H1 (cell line): ENCODE measurements at places on chromosomes 7 and 10.

DNA sequence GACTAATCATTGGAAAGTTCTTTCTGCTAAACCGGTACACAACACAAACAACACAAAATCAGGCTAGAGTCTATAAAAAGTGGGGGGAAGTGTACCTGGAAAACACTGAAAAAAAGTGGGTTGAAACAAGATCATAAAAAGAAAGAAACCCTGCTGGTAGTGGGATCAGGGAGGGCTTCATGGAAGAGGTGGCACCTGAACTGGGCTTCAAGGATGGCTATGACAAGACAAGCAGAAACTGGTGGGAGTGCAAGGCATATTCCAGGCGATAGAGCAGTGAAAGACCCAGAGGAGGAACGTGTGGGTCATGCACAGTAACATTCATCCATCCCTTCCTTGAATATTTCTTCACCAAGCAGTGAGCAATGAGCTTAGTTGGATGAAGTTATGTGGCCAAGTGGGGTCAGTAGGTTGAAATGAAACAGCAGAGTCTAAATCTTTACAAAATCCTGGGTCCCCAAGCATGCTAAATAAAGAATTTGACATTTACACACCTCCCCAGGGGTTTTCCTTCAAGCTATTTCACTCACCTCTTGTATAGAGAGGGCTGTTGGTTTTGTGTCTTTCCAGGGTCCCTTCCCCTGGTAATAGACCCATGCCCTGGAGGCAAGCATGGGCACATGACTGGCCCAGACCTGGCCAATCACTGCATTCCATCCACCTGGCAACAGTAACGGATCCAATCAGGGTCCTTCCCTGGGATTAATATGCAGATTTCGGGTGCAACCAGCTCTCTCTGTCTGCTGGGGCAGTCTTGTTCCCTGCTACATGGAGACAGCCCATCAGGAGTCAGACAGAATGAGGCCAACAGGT is 38.2 kb downstream of the SPOCK2 start:
- no peak overlapping the region for H3K4me3 ChIP-seq
- H3K36me3 ChIP-seq, result no peaks in the 10 kb centered on the region
- DNase-seq, result no peak
- no peaks in the 10 kb centered on the region; the same call in 1 of the 2 replicates for H3K4me1 ChIP-seq
- no peak overlapping the region for H3K27ac ChIP-seq
- H3K27me3 ChIP-seq, result no peaks in the 10 kb centered on the region

- DNase-seq, result no peak
- H3K36me3 ChIP-seq, result no peaks in the 10 kb centered on the region
- no peaks in the 10 kb centered on the region for H3K4me1 ChIP-seq
- no peak overlapping the region for H3K4me3 ChIP-seq
- no peaks in the 10 kb centered on the region for H3K27me3 ChIP-seq
Observed at GRCh38 chr10:77157248-77158019, 480.2 kb downstream of the KCNMA1 start.

DNA sequence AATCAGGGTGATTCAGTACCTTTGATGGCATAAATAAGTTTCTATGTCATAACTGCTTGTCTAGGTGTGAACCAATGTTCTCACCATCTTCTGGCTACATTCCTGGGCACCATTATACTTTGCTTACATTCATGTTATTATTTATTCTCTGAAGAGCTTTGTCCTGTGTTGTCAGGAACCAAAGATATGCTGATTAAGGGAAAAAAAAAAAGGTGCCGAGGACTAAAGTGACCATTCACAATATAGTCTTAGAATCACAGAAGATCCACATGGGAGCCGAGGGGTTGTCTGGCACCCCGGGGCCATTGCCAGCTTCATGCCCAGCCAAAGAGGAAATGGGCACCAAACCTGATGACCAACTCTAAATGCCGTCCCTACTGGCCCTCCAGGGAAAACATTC is 329.2 kb upstream of the NFE2L3 start:
- no peaks in the 10 kb centered on the region for H3K36me3 ChIP-seq
- H3K27me3 ChIP-seq, result no peaks in the 10 kb centered on the region
- H3K4me1 ChIP-seq, result no peaks in the 10 kb centered on the region
- H3K27ac ChIP-seq, result no peak overlapping the region

- no peaks in the 10 kb centered on the region for H3K4me1 ChIP-seq
- no peak overlapping the region for H3K27ac ChIP-seq
Observed at GRCh38 chr7:26891400-26892350, 27.3 kb upstream of the SKAP2 start.

DNA sequence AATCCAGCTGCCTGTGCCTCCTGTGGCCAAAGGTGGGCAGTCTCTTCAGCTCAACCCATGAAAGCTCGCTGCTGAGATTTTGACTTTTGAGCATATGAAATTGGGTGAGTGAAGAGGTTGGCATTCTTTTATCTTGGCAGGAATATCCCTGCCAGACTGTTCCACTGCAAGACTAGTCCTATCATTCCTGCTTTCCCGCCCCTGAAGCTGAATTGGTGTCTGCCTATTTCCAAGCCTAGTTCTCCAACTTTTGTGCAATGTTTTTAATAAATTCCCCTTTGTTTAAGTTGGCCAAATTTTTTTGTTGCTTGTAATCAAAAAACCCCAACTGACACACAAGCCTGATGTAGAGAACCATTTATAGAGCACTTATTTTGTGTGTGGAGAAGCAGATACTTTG is 34.8 kb upstream of the BICC1 start:
- H3K27ac ChIP-seq, result no peak overlapping the region
- no peak overlapping the region for H3K4me3 ChIP-seq
- H3K27me3 ChIP-seq, result no peaks in the 10 kb centered on the region
- DNase-seq, result no peak
- H3K4me1 ChIP-seq, result no peaks in the 10 kb centered on the region

GRCh38 chr7:26500749-26501352 is 209.2 kb downstream of the SNX10 start:
- no peak for DNase-seq
- no peak overlapping the region for H3K27ac ChIP-seq
- H3K27me3 ChIP-seq, result no peaks in the 10 kb centered on the region

DNA sequence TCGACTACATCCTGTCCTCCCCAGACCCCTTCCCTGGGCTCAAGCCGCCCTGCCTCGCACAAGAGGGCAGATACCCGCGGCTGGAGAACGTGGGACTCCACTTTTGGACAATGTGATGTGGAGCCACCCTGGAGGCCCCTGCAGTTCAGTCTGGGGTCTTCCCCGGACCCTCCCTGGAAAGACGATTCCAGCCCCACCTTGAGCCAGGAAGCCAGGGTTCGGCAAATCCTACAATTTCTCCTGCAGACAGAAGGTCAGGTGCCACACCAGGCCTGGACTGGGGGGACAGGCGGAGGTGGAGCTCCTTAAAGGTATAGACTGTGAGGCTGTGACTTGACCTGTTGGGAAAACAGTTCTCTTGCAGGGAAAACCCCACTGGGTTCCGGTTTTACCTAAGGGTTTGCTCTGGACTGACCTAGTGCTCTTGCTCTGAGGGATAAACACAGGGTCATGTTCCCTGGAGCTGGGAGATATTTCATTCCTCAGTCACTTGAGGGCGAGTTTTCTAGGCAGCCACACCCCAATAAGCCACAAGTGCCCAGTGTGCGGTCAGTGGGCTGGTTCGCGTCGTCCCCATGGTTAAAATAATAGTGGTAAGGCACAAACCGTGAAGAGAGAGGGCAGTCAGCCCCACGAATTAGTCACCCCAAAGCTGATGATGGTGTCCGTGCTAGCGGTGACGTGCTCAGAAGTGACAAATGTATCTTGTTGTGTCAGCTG is 1.6 kb downstream of the FOXL3 start:
- peaks cover 53% of the 10 kb centered on the region for H3K27me3 ChIP-seq
- no peaks in the 10 kb centered on the region for H3K4me1 ChIP-seq
- H3K4me3 ChIP-seq, result no peak overlapping the region

- no peaks in the 10 kb centered on the region for H3K27me3 ChIP-seq
- H3K27ac ChIP-seq, result no peak overlapping the region
- DNase-seq, result no peak
- H3K36me3 ChIP-seq, result no peaks in the 10 kb centered on the region
Observed at GRCh38 chr10:109374215-109374614, 549.1 kb downstream of the XPNPEP1 start.

- no peak overlapping the region for H3K4me3 ChIP-seq
- no peak for DNase-seq
- H3K36me3 ChIP-seq, result no peaks in the 10 kb centered on the region
Observed at GRCh38 chr7:80335511-80336231, 176.2 kb downstream of the GNAT3 start.

DNA sequence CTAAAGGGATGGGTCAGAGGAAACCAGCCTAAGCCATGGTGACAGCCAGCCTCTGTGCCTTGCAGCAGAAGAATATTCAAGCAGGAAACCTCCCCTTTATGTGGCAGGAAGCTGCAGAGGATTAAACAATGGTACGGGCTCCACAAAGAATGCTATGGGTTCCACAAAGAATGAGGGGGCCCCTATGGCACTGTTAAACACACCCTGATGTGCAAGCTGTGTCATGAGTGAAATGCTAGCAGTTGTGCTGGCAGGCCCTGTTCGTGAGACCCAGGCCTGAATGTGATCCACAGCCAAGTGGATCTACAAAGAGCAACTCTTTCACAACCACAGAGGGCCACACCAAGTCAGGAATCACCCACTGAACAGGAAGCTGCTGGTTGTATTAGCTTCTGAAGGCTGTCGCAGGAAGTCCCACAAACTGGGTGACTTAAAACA is 68.9 kb downstream of the MYOF start:
- 0 out of 2 replicates have a peak, but pooled peaks cover 2% of the 10 kb centered on the region for H3K4me1 ChIP-seq
- no peak for DNase-seq
- H3K36me3 ChIP-seq, result no peaks in the 10 kb centered on the region
- no peak overlapping the region for H3K27ac ChIP-seq

DNA sequence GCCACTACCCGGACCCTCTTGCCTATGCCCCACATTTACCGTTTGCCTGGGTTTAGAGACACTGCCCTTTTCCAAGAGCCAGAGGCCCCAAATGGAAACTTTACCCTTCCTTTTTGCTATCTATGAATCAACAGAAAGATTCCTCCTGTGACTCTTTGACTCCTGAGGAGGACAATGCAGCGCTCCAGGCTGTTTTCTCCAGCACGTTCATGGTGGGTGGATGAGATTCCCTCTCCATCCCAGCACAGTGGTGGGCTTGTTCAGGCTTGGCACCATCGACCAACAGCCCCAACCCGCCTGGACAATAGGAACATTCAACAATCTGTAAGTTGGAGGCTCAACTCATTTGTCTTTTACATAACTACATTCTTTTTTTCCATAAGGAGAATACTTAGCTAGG is 55.9 kb downstream of the DLD start:
- no peak overlapping the region for H3K27ac ChIP-seq
- H3K27me3 ChIP-seq, result no peaks in the 10 kb centered on the region
- no peak for DNase-seq

DNA sequence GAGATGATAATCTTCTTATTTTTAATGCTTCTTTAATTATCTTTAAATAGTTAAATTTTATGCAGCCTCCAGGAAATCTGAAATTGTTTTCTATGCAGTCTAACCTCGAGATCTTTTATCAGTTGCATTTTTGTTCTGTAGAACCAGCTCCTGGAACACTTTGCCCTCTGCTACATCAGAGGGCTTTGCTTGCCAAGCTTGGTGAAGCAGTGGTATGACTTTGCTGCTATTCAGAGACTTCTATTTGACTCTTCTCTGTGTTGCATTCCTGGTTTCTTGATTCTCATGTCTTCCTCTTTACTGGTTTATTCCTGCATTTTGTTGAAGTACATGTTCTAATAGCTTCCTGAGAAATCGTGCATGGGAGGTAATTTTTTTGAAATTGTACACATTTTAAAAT is 163.7 kb upstream of the TMEM229A start:
- H3K36me3 ChIP-seq, result no peaks in the 10 kb centered on the region
- no peak overlapping the region for H3K27ac ChIP-seq
- no peaks in the 10 kb centered on the region for H3K27me3 ChIP-seq

DNA sequence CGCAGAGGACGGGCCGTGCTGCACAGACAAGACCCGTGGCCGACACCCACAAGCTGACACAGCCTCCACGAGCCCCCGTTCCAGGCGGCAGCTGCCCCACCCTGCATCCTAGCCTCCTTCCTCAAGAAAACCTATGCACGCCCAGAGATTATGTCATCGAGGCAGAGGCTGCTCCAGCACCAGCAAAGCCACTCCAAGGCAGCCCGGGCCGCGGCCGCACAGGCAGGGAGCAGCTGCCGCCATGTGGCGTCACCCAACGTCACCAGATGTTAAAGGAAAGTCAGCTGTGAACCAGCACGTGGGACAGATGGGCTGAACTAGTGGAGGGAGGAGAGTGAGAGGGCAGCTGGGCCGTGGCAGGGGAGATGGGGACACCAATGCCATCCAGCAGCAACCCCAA is 59.8 kb downstream of the STK32C start:
- no peaks in the 10 kb centered on the region for H3K36me3 ChIP-seq
- no peak for DNase-seq
- H3K27ac ChIP-seq, result no peak overlapping the region
- H3K27me3 ChIP-seq, result no peaks in the 10 kb centered on the region

DNA sequence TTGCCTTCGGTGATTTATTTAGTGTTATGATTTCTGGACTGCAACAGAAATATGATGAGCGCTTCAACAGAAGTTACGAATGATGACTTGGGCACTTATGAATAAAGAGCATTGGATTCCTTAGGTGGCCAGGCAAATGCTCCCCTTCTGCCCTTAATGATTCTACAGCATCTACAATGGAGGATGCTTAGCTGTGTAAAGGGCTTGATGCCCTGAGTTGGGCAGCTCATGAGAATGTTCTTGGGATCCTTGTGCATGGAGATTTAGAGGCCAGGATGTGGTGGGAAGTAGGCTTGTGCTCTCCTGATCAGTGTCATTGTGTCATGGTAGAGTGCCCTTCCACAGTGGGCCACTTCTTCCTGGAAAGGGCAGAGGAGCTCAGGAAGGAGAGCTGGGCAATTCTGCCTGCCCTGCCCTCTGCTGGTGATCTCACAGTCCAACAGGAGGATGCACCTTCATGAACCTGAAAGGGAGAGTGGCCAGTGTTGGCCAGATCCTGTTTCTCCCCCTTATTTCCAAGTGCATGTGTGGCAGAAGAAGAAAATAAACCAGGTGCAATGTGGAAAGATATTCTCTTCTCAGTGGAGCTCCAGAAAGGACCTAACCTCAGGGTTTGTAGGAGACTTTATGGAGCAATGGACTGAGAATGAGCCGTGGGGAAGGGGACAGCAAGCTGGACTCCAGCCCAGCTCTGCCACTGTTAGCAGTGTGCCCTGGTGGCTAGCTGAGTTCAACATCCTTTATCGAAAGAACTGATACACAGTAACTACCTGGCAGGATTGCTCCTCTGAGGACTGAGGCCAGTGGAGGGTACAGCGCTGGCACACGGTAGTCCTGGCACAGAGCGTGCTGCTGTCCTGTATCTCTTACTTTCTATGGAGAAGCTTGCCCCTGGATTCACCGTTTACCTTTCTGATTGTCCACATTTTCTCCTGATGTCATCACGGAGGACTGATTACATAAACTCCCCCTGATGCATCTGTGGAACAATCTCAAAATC is 182.9 kb downstream of the BMPER start:
- no peaks in the 10 kb centered on the region for H3K27me3 ChIP-seq
- H3K36me3 ChIP-seq, result no peaks in the 10 kb centered on the region
- H3K4me3 ChIP-seq, result no peak overlapping the region
- no peaks in the 10 kb centered on the region for H3K4me1 ChIP-seq
- DNase-seq, result peak; percentile 39
